CD4-positive, alpha-beta T cell (primary cell): ENCODE measurements at places on chromosomes 6 and 20.
A peak's percentile ranks its signal among the peaks of the same experiment; 100 is the strongest.

DNA sequence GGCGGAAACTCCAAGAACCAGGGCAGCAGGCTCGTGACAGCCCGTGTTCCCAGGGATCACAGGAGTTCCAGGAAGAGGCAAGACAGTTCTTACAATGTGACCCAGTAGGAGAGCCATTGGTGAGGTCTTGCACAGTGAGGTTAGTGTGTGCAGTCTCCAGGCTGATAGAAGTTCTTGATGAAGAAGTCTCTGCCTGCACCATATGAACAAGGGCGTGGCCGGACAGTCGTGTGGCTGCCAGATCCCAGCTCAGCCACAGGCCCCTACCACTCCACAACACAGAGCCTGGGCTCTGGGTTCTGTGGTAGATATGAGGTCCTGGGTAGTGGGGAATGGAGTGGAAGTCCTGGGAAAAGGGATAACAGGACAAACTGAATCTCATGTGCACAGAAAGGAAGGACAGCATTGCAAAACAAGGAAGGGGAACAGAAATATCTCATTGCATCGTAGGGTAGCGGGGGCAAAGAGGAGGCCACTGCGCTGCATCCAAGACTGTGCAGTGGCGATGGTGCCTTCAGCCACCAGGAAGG is 65.2 kb downstream of the STX11 start:
- peak; percentile 10 for DNase-seq

GRCh38 chr6:139779988-139780774 is 405.7 kb upstream of the CITED2 start:
- no peak for DNase-seq

GRCh38 chr6:54801244-54801643 is 45.3 kb upstream of the FAM83B start:
- no peak for DNase-seq

- no peak for DNase-seq
Measured at GRCh38 chr20:8749986-8750385, 318.9 kb upstream of the PLCB4 start.

DNA sequence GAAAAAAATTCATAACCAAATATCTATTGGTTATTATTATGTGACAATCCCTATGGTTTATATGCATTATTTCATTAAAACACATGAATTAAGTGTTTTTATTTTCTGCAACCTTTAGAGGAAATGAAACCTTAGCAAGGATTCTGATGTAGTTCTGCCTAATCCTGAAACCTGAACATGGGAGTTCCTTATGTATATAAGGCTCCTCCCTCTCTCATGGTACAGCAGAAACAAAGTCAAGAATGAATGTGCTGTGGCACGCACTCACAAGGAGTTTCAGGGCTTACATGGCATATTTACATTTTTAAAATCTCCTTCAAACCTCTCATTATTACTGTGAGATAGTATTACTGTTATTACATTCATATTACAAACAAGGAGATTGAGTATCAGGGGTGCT is 426.4 kb upstream of the CITED2 start:
- DNase-seq: no peak

GRCh38 chr6:100296810-100297544 is 167.7 kb downstream of the SIM1 start:
- DNase-seq: no peak

GRCh38 chr6:109073344-109074132 is 21.1 kb downstream of the SESN1 start:
- peak; percentile 70 for DNase-seq

DNA sequence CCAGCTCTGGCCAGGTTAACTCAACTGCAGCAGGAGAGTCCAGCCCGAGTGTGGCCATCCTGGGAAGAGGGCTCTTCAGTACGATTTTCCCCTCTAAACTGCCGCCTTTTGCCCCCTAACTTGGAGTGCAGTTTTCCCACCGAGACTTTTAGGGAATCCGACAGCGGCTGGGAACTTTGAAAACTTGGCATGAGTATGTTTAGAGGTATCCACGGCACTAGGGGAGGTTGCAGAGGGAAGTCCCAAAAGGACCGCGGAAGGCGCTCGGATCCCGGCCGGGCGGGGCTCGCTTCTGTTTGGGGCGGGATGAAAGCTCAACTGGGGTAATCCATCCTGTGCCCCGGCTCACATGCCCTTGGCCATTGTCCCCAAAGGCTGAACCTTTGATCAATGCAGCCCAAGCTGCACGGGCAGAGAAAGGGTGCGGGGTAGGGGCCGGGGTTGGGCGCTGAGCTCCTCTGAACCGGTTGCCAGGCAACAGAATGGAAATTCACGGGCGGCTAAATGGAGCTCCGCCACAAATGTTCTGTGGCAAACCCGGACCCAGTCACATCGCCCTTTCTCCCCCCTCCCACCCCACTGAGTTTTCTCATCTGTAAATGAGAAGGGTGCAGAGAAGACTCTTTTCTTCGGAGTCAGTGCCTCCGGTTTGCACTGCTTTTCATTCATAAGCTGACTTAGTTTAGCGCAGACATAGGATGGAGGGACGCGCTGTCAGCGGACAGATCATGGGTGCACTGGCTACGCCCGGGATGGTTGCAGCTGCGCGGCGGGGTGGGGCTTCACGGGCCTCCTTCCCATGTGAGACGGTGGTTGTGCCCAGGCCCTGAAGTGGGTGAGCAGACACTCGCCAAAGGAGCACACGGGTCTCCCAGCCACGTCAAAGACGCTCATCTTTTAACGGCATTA is 2.3 kb downstream of the BMP6 start:
- DNase-seq: no peak

DNA sequence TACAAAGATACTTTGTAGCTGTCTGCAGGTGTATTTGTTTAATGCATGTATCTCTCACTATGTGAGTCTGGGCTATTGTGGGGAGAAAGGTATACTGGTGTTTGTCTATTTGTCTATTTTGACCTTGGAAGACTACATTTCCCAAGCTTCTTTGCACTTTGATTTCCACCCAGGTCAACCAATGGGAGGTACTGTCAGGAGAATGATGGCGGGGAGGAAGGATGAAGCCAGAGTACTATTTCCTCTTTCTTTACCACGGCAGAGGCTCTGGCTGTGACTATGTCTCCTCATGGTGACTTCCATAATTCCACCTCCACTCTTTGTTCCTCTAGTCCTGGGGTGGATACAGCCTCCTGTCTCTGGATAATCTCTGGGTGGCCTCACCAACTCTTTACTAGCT is 23.1 kb downstream of the LBP start:
- peak; percentile 8 for DNase-seq

DNA sequence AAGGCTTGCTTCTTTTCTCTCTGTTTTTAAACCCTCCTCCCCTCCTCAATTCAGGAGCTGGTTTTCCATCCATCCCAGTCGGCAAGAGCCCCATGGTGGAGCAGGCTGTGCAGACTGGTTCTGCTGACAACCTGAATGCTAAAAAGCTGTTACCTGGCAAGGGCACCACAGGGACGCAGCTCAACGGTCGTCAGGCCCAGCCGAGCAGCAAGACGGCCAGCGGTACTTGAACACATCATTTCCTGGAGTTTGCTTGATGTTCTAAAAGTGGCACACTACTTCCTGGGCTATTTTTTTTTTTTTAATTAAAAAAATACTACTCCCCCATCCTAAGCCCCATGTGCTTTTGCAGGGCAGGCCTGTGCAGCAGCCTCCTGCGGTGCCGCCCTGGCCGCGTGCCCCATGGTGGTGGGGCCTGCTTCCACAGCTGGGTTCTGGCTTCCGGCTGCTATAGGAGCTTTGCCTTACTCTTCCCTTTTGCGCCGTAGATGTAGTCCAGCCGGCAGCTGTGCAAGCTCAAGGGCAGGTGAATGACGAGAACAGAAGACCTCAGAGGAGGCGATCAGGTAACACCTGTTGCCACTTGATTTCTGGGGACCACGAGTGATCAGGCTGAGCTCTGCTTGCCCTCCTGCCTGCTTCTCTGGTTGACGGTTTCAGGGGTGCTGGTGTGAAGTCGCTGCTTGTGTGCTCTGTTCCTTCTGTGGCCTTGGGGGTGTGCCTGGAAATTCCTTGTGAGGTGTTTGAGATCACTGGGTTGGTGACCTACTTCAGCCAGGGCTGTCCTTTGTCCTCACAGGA is 7.7 kb downstream of the LSM14B start:
- no peak for DNase-seq

DNA sequence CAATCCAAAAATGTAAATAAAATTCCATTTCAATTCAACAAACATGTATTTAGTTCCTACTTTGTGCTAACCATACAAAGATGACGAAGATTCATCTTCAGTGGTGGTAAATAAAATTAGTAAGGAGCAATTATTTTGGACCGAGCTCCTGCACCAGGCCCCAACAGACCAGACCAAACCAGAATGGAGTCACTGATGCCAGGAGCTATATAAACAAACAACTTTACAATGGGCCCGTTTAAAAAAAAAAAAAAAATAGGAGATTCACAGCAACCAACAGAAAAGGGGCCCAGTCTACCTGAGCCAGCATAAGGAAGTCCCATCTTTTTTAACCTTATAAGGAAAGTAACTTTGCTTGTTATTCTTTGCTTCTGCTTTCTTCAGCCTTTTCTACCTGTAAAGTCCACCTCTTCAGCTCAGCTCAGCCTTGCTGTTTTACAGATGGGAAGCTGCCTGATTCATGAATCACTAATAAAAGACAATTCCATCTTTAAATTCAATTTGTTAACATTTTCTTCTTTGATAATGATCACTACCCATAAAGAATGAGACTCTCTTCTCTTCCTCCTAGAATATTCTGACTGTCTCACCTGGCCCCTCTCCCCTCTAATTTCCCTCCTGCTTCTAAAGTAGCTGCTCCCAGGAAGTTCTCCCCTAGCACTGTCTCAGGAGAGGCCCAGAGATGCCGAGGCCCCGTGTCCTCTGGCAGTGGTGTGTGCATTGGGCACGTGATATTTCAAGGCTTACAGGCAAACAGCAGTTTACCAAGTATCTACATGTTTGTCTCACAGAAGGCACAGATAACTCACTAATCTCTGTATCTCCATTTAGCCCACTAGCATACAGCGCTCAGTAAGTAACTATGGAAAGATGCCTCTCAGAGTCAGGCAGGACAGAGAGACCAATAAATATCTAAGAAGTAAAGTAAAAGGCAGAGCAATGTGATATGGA is 8.4 kb downstream of the MBOAT1 start:
- no peak for DNase-seq

- no peak for DNase-seq
Measured at GRCh38 chr6:168060521-168060931, 18.5 kb downstream of the FRMD1 start.

GRCh38 chr6:165662749-165663376 is at the start of gene PDE10A:
TSS of gene PDE10A (minus strand) at chr6:165663241. CDS start at chr6:165662811, 430 bp downstream.
- DNase-seq: no peak

DNA sequence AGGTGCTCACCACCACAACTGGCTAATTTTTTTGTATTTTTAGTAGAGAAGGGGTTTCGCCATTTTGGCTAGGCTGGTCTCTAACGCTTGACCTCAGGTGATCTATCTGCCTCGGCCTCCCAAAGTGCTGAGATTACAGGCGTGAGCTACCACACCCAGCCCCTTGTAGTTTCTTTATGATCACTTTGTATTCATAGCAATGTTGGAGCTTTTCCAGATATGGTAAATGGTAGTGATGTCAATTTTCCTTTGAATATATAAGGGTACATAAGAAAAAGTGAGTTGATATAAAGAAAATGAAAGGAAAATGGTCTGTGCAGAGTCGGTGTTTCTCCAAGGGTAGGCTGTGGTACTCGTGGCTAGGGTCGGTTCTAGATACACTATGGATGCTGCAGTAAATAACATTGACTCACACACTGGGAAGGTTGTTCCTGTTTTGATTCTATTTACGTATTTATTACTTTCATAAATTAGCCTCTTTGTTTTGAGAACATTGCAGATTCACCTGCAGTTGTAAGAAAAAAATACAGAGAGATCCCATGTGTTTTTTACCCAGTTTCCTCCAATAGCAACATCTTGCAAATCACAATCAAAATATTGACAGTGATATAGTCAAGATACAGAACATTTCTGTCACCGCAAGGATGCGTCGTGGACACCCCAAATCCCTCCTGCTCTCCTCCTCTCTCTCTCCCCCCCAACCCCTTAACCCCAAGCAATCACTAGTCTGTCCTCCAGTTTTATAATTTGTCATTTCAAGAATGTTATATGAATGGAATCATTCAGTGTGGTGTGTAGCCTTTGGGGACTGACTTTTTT is 2.5 kb downstream of the ZNF831 start:
- peak; percentile 73 for DNase-seq

DNA sequence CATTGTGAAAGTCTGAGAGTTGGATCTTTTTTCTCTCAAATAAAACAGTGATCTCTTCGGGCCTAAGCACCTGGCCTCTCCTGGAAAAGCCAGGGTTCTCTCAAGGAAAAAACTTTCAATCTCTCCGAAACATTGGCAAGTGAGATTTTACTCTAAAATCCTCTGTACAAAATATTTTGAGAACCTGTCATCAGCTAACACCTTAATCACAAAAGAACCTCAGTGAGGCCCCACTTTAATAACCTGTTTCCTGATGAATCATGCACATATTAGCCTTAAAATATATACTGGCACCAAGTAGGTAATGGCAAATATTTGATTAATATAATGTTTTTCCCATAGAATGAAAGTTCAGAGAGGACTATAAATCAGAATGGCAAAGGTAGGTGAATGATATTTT is 177.9 kb downstream of the FRK start:
- no peak for DNase-seq
